Esophagus (tissue), 2 donors: ENCODE measurements at places on chromosomes 7 and 10. TPM values are rescaled to one million over a fixed set of nuclear protein-coding genes. Genes with fewer than 3 reads are reported as not detected.

The EPO gene
- 0.04 TPM for polyA plus RNA-seq

The EBF3 gene
- polyA plus RNA-seq, result 0.57 TPM

The TAS2R38 gene
- polyA plus RNA-seq, result not detected

The MTG1 gene
- 36.7 TPM for polyA plus RNA-seq

The GJD4 gene
- not detected for polyA plus RNA-seq

The ITPRID1 gene
- polyA plus RNA-seq, result not detected

The FLNC gene
- 7.7 TPM for polyA plus RNA-seq

The ZWINT gene
- 28.7 TPM for polyA plus RNA-seq
